ENCODE measurements at places on chromosomes 5 and 9.

- DNase-seq = no peak
Measured at GRCh38 chr9:80410106-80410505, 838.3 kb downstream of the TLE4 start.

GRCh38 chr9:85871008-85871407 is 69.9 kb upstream of the NAA35 start:
- DNase-seq = no peak

DNA sequence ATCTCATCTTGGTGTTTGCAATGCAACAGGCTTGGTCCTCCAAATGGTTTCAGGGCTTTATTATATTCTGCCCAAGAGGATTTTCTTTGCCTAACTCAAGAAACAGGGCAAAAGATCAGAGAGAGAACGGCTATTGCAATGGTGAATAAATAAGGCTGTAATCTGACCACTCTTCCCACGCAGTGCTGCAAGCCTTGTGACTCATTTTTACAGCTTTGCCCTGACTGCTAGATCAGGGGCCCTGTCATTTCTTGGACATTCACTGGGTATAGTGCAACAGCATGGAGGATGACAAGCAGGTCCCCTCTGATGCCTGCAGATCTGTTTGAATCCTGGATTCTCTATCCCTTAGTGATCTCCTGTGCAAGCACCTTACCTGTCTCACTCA is 459.1 kb downstream of the EBF1 start:
- peak; percentile 44 for DNase-seq

- DNase-seq = no peak
Measured at GRCh38 chr9:130226112-130226511, 39.4 kb upstream of the HMCN2 start.

GRCh38 chr9:122900791-122901190 is 4.4 kb downstream of the RC3H2 start:
- DNase-seq = peak; percentile 15

GRCh38 chr5:127111112-127111511 is 37.8 kb upstream of the C5orf63 start:
- no peak for DNase-seq

- DNase-seq = peak; percentile 70
Measured at GRCh38 chr5:50445296-50445949, 4.3 kb upstream of the EMB start.

DNA sequence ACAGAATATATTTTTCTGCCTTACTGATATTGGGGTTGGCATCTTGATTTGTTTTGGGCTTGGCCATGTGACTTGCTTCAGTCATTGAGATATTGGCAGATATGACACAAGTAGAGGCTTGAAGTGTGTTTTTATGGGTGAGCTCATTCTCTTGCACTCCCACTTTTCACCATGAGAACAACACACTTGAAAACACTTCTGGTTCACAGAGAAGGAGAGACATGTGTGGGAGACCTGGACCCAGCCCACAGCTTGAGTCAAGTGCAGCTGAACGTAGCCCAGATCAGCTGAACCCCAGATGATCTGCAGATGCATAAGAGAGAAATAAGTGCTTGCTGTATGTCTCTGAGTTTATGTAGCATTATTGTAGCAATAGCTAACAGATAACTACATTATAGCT is 155.4 kb downstream of the SEMA6A start:
- DNase-seq = no peak

DNA sequence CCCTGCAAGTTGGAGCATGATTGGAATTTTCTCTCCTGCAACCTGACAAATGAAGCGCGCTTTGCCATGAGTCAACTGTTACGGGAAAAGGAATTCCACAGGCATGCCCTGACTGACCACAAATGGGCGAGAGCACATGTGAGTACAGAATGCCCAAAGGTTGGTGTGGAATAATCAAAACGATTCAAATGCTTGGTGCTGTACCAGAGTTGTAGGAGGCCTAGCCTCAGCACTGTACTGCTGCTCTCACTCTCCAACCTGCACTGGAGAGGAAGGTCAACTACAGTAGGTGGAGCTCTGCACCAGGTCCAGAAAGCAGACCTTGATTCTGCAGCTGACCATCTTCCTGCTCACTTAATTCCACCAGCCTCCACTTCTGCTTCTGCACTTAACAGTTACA is 406.9 kb upstream of the ACTBL2 start:
- peak; percentile 3 for DNase-seq

- DNase-seq = no peak
Measured at GRCh38 chr5:134600600-134600999, 32.0 kb downstream of the SAR1B start.

- DNase-seq = no peak
Measured at GRCh38 chr9:98465799-98466198, 210.3 kb upstream of the TBC1D2 start.

DNA sequence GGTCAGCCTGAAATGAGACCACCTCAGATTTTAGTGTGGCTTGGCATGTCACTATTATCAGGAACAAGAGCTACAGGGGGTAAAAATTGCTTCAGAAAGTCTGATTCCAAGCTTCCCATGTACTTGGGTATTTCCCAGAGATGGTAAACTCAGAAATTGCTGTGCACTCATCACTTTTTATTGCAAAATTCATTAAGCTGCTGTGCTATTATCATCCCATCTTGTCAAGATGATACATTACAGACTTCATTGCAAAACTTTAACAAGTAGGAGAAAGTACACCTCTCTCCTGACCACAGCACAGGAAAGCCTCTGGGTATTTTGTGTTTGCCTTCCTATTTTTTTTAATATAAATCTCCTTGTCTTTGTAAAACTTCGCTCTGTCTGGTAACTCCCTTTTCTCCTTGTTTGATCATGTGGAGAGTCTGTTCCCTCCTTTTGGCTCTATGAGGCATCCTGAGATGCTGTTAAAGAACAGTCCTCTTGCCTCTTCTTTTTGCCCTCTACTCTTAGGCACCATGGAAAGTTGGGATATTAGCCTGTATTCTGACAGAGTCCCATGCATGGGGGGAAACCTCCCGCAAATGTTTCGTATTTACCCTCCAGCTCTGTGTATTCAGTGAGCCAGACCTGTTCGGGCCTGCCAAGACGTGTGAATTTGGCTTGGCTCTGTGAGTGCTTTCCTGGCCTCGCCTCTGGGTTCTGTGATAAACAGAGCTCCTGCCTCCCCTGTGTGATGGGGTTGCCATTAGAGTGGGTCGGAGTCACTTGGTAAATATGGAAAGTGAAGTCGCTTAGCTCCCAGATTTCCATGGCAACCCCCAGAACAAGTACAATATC is 260.7 kb downstream of the NR3C1 start:
- DNase-seq = peak; percentile 35

DNA sequence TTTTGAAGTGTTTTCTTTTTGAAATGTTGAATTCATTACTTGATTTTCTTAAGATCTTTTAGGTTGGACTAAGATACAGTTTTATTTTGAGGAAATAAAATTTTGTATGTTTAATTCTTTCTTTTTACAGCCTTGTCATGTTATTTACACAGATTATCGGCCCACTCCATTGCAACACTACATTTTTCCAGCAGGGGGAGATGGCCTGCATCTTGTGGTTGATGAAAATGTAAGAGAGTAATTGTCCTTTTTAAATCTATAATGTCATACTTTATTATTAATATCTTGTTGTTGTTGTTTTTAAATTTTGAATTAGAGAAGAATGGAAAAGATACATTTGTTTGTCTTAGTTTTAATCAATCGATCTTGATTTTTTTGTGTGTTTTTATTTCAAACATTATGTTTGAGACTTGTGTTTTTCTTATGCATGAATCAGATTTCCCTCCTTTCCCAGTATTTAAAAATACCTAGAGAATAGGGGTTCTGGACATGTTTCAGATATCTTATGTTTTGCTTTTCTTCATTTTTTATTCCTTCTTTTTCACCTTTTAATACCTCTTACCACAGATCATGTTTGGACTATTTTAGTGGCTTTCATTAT is 36.7 kb downstream of the MTREX start:
- peak; percentile 58 for DNase-seq

DNA sequence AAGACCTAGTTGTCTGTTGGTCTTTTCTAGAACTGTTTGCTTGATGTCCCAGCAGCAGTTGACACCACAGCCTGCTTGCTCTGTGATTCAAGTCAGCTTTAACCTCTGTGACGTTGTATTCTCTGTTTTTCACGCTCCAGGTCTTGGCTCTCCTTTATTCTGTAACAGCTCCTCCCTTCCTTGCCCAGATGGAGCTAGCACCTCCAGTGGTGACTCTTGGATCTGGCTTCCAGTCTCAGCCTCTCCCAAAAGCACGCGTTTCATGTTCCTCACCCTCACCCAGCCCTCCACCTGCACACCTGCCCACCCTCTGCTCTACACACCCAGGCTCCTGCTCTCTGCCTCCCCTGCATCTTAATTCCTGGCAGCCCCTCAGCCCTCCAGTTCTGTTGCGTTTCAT is 50.6 kb downstream of the DMRT1 start:
- peak; percentile 37 for DNase-seq

DNA sequence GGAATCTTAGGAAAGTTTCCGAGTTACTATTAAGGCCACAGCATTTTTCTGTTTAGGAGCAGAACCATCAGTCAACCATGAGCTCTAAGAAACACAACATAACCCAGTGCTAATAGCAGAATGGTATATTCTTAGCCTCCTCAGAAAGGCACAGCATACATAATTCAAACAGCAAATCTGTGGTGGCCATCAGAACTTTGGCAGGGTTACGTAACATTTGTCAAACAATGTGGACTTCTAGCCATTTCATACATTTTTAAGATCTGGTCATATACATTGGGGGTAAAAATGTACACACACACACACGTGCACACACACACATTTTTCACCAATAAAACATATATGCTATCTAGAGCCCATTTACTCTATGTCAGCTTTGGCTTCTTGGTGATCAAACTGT is 225.2 kb downstream of the GNA14 start:
- no peak for DNase-seq

DNA sequence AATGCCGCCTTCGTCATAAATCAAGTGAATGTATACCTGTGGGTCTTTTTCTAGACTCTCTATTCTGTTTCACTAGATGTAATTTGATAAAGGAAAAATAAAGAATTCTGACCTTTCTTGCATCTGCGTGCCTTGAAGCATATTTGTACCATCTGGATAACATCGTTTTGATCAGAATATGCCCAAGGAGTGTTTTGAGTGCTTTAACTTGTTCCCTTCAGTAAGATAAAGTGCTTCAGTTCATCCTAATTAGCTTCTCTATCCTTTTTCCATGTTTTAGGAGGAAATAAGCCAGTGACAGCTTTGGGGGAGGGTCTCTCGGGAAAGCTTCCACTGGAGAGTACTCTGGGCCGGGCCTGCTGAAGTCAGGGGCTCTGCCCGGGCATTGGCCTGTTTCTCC is 113.5 kb upstream of the DAP start:
- no peak for DNase-seq

- DNase-seq = no peak
Measured at GRCh38 chr9:76441551-76442322, 17.2 kb upstream of the GCNT1 start.

- DNase-seq = no peak
Measured at GRCh38 chr9:98132158-98132557, 13.1 kb upstream of the TRIM14 start.

- peak; percentile 89 for DNase-seq
Measured at GRCh38 chr5:55226027-55226933, 835 bp downstream of the MCIDAS start.

- DNase-seq = peak; percentile 27
Measured at GRCh38 chr9:90894986-90895687, 93.5 kb downstream of the SYK start.

DNA sequence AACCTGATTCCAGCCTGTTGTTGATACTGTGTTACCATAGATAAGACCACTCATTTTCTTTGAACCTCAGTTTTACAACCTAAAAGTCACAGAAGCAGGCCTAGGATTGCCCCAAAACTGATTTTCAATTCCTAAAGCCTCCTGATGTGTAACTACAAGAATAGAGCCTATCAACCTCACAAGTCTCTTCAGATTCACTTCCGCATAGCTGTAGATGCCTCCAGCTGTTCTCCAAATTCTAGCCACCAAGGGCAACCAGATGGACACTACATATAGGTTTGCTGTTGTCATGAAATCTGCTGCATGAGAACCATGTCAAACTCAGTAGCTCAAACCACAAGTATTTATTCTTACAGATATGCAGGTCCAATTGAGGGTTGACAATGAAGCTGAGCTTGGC is 143.5 kb downstream of the SPATA31D1 start:
- DNase-seq = no peak

DNA sequence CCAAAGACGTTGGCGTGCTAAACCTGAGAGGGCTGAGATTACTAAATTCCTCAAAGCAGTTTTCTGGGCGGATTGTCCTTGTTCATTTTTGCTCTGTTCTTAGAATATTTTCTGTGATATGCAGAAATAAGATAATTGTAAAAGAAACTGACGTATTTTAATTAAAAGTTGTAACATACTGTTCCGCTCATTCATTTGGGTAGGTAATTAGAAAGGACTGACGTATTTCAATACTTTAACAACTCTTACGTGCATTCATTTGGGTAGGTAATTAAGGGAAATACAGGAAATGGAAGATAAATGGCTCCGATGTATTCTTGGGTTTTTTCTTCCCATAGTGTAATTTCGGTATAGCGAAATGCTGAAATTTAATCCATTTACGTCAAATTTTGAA is 1.1 kb downstream of the OSTF1 start:
- DNase-seq = no peak

DNA sequence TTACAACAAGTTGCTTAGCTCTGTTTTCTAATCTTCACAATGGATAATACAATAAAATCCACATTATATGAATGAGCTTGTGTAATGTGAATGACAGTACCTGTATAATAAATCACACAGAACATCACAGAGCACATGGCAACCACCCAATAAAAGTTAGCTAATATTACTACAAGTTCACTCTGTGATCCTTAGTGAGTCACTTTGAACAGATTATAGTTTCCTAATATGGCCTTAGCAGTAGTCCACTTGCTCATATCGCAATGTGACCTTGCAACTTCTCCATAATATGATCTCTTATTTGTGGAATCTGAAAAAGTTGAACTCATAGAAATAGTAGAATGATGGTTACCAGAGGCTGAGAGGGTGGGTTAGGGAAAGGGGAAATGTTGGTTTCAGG is 361.3 kb downstream of the PTPRD start:
- DNase-seq = no peak

DNA sequence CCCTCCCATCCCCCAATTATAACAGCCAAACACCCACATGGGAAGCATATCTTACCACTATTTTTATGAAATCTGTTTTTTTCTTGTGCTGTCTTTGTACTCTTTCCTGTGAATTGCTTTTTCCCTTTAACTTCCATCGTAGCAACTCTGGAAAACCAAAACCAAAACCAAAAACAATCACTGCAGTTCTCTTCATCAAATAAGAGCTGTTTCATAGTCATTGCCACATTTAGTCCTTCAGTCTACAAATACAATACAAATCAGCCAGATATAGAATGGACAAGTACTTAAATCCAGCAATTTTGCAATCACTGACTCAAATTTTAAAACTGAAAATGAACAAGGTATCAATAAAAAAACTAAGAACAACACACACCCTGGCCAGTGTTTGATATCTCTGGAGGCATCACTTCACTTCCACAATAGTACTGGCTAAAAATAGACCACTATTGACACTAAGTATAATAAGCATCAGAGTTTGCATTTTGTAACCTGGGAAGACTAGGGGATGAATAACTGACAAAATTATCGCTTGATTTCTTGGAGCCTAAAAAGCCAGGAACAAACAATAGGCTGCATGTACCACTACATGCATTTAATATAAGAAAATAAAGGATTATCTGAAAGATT is 5.4 kb downstream of the PUM3 start:
- DNase-seq = no peak

- DNase-seq = no peak
Measured at GRCh38 chr9:135480071-135480939, 723 bp downstream of the PPP1R26 start.

Data from NB4 (cell line).